ENCODE measurements at places on chromosomes 1 and 21. TPM values are rescaled to one million over a fixed set of nuclear protein-coding genes. Genes with fewer than 3 reads are reported as not detected.

The CAMSAP2 gene
- total RNA-seq: 4.0 TPM

DNA sequence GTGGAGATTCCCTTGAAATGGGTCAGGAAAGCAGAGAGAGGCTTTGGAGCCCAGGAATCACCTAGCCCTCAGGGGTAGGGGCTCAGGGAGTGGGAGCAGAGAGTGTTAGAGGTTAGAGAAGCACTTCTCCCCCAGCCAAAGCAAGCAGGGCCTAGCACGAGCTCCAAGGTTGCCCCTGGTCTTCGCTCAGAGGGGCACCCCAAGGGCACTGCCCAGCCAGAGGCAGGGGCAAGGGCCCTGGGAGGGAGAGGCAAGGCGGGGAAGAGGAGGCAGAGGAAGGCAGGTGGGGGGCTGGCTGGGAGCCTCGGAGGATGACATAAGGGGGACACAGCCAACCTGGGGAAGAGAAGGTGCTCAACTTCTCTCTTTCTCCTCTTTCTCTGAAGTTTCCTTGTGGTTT, 71.9 kb downstream of the CASZ1 start:
- DNase-seq: no peak

GRCh38 chr1:61056196-61056572, 26.2 kb upstream of the NFIA start:
- DNase-seq: no peak

- DNase-seq: no peak
These were observed 16.3 kb upstream of the TENT5C start for GRCh38 chr1:117589544-117589943.

GRCh38 chr1:153260585-153261280, 1.2 kb downstream of the LORICRIN start:
- no peak for DNase-seq

GRCh38 chr21:16145479-16145878, 415.7 kb downstream of the USP25 start:
- no peak for DNase-seq

DNA sequence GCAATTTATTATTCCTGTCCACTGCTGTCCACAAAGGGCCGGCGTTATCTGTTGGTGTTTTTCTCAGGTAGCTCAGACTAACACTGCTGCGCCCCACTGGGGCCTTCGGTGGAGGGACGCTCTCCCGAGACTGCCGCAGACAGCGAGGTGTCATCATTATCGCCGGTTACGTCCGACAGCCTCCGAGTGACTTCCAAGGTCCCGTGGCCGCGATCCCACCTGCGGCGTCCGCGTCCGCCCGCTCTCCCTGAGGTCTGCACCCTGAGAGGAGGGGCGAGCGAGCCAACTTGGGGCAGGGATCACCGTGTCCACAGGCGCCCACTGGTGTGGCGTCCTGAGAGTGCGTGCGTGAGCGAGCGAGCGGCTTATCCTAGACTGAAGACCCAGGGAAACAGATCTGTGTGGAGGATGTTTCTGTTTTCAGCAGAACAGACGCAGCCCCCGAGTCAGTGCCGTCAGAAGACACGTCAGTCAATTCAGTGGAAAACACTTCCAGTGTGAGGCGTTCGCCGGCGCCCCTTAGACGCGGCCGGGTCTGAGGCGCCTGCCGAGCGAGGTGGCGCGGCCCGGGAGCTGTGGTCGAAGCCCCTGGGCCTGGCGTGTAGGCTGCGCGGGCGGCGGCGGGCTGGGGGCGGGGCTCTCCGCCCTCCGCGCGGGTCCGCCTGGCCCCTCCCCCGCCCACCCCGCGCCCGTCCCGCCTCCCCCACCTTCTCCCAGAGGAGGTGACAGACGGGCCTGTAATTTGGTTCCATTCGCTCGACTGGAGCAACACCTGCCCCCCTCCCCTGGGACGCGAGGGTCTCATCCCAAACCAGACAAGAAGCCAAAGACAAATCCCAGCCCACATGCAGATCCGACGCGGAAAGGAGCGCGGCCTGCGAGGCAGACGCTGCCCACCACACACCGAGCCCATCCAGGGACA, 12.6 kb downstream of the NHLH2 start:
- no peak for DNase-seq

DNA sequence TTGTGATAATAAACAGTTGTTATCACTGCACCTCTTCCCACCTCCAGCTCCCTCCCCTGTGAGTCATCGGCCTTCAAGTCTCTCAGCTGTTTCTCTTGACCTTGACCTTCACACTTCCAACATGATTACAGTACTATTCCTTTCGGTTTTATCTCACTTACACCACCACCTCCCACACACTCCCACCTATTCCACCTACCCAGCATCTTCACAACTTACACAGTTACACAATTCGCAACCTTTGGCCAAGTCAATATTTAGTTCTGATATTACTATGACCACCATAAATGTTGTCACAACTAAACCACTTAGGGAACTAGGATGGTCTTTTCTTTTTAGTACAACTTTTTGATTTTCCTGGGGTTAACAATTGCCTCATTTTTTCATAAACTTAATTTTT, 60.2 kb downstream of the RIPK4 start:
- DNase-seq: no peak

GRCh38 chr1:186512698-186513457, 52.0 kb upstream of the PDC start:
- DNase-seq: no peak

All from right lobe of liver (tissue), 6 donors.